ENCODE measurements at places on chromosomes 2 and 18. TPM values are rescaled to one million over a fixed set of nuclear protein-coding genes. Genes with fewer than 3 reads are reported as not detected.
A peak's percentile ranks its signal among the peaks of the same experiment; 100 is the strongest.

- DNase-seq = no peak
These were observed 84.3 kb downstream of the FANCL start for GRCh38 chr2:58156780-58157179.

- DNase-seq = no peak
These were observed 120.1 kb upstream of the CCDC195 start for GRCh38 chr2:224836263-224836662.

DNA sequence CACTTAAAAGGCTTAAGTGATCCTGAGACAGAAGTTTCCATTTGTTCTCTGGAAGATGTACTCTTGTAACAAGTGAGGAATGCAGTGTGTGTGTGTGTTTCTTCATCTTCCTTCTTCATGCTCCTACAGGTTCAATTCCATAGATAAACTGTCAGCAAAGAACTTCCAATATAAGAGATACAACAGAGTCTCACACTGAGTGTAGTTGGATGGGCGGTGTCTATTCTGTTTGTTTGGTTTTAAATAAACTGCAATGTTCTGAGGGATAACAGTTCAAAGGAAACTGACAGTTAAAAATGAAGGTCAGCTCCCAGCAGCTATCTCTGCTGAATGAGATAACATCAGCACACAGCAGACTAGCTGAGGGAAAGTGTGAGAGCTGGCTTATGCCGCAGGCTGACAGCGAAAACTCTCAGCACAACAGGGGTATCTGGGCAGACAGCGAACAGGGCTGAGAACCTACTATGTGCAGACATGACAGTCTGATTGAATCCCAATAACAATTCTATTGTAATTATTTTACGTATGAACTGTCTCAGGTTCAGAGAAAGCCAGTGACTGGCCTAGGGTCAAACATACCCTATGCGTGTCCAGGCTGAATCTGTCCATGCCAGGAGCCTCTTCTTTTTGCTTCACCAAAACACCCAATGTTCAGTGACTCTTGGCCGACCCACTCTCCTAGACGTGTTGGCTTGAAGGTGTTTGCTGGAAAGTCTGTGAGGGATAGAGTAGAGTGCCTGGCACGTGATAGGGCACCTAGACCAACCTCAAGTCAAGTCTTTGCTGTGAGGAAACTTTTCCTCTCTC lies 201.9 kb upstream of the TRIB2 start:
- no peak for DNase-seq

DNA sequence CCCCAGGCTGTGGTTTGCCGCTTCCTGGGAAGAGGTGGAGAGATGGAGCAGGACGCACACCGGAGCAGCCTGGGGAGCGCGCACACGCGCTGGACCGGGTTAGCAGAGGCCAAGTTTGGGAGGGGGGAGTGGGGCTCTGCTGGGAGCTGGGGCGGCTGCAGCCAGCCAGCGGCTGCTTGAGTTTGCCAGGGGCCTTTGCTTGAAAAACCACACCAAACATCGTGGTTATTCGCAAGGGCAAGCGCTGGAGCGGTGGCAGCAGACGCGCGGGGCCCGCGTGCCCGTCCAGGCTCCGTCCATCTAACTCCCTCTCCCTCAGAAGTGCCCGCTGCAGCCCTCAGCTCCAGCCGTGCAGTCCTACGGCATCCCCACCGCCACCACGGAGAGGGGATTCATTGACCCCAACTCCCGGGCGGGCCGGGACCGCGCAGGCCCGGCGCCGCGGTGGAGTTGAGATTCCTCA lies 4.6 kb downstream of the PTGR3 start:
- no peak for DNase-seq

- DNase-seq = no peak
These were observed 108.5 kb upstream of the COL5A2 start for GRCh38 chr2:189287982-189288521.

- no peak for DNase-seq
These were observed 6.5 kb upstream of the KCNG2 start for GRCh38 chr18:79790996-79791972.

DNA sequence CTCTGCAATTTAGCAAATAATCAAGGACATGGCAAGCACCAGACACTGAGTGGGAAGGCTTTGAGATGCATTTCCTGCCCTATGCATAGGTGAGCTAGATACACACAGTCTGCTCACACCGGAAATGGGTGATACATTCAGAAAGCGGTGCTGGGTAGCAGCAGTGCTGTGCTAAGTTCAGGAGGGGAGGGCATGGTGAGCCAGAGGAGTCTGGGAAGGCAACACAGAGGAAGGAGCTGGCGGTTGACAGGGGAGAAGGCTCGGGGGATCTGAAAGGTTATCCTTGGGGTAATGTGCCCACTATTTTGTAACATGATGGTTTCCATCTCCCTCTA lies 57.4 kb upstream of the EPAS1 start:
- DNase-seq = peak; percentile 43

GRCh38 chr2:202831242-202832220 lies 40.0 kb downstream of the ICA1L start:
- DNase-seq = no peak

GRCh38 chr2:37583867-37584266 lies 87.6 kb downstream of the CDC42EP3 start:
- DNase-seq = no peak

DNA sequence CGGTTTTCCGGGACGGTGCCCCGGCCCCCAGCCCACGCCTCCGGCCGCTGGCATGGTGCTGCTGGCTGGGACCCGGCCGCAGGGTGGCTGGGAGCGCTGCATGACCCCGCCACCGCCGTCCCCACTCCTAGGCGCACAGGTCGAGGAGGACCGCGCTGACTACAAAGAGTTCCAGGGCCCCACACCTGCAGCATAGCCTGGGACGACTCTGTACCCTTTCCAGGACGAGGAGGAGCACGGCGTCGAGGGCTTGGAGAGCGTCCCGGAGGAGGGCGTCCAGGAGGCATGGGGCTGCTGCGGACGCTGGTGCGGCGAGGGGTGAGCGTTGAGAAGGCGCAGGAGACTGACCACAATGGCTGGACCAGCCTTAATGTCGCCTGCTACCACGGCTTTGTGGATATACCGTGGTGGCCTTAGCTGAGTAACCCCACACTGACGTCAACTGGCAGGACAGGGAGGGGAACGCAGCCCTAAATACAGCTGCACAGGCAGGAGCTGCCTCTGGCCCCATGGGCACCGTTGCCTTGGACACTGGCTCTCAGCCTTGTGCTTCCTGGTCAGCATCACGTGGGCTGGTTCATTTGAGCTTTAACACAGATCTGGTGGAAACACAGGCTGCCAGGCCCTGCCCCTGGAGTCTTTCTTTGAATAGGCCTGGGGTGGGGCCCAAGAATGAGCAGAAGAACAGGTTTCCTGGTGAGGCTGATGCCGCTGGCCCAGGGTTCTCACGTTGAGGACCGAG lies 40.9 kb upstream of the TRIM43B start:
- DNase-seq = no peak

- DNase-seq = no peak
These were observed 129.7 kb upstream of the OSR1 start for GRCh38 chr2:19488009-19488691.

- no peak for DNase-seq
These were observed 250.0 kb downstream of the SMAD2 start for GRCh38 chr18:47680488-47680887.

GRCh38 chr2:27754138-27754588 lies 17.4 kb upstream of the MRPL33 start:
- peak; percentile 84 for DNase-seq

- no peak for DNase-seq
These were observed 28.8 kb downstream of the APCDD1 start for GRCh38 chr18:10482985-10483949.

DNA sequence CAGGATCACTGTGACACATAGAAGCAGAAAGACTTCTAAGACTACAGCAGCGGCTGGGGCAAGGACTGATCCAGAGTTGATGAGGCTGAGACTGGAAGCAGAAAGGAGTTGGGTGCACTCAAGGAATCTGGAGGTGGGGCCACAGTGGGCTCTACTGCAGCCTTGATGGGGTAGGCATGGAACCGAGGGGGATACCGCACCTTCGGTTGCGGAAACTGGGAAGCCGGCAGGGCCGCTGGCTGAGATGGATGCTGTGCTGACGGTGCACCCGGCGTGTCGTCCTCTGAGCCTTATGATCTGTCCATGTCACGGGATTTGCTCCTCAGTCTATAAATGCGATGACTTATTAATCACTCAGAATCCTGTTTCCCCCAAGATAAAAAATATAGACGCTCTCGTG lies 473.5 kb upstream of the MYT1L start:
- DNase-seq = no peak

- no peak for DNase-seq
These were observed 8.2 kb upstream of the ALPI start for GRCh38 chr2:232447638-232448303.

DNA sequence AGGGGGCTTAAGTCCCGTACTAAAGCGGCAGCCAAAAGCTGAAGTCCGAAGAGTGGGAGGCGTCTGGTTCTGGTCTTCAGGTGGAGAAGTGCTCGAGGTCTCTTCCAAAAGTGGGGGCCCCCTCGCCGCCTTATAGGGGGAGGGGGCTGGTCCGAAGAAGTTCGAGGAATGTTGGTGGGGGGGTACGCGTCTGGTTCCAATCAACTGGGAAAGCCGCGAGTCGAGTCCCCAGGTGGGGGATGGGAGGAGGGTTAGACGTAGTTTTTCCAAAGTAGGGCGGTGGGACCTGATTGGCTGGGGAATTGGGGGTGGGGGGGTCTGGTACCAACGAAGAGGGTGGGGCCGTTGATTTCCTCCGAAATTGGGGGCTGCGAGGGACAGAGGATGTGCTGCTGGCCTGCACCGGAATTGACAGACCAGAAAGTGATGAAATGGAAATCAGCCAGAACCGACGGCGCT lies 594 bp downstream of the ITM2C start:
- no peak for DNase-seq

KCNG2 gene
- not detected for total RNA-seq

KCNK3 gene
- total RNA-seq = not detected

CFC1B gene
- total RNA-seq = not detected

CCDC141 gene
- total RNA-seq = 11.8 TPM

SGPP2 gene
- 1.2 TPM for total RNA-seq

PCBP1 gene
- total RNA-seq = 459 TPM

LRP1B gene
- not detected for total RNA-seq
